Fibroblast of skin of back (primary cell): ENCODE measurements at places on chromosomes 13 and 19.

DNA sequence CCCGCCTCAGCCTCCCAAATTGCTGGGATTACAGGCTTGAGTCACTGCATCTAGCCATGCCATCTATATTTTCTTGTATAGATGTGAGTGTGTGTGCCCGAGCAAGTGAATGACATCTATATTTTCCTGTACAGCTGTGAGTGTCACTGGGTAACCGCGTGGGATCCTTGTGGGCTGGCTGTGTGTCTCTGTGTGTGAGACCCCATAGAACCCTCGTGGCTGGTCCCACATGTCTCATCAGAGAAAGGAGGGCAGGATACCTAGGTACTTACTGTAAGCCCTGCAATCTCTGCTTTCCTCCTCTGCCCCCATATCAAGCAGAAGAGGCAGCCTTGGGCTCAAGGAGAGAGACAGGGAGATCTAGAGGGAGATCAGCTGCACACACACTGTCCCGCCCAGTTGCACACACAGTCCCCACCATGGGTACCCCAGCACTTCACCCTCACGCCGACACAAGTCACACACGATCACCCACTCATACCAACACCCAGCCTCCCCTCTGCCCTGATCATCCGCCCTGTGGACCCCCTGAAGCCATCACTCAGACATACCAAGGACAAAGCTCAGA, 655 bp downstream of the DENND1C start:
- no peak for DNase-seq

- DNase-seq, result peak; percentile 40
These were observed 6.3 kb upstream of the RDH13 start for GRCh38 chr19:55068950-55069864.

DNA sequence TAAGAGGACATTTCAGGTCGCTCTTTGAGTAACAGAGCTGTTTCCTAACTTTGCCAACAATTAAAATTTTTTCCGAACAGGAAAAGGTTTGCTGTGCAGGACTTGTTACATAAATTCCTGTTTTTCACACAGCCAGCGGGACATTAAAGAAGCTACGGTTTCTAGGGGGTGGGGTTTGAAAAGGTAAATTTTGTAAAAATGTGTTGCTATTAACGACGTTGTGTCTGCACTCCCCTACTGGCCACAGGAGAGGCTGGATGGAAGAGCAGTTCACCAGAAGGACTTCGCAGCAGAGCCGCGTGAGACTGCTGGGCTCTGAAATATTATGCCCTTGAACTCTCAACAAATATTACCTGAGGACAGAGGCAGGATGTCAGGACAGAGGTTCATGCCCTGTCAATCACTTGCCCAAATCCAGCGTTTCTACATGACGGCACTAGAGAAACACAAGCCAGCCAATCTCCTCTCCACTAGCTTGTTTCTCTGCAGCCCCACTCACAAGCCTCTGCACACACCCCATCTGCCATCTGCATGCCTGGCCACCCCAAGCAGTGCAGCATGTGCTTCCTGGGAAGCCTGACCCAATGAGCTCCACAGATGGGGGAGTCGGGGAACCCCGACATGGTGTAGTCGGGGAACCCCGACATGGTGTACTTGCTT, 102.0 kb downstream of the FOXO1 start:
- no peak for DNase-seq

- DNase-seq, result no peak
These were observed 410.5 kb downstream of the KCNRG start for GRCh38 chr13:50425772-50426171.

- no peak for DNase-seq
These were observed 333.7 kb upstream of the NBEA start for GRCh38 chr13:34608331-34608730.

GRCh38 chr13:97502181-97502580, 68.2 kb downstream of the RAP2A start:
- peak; percentile 24 for DNase-seq

DNA sequence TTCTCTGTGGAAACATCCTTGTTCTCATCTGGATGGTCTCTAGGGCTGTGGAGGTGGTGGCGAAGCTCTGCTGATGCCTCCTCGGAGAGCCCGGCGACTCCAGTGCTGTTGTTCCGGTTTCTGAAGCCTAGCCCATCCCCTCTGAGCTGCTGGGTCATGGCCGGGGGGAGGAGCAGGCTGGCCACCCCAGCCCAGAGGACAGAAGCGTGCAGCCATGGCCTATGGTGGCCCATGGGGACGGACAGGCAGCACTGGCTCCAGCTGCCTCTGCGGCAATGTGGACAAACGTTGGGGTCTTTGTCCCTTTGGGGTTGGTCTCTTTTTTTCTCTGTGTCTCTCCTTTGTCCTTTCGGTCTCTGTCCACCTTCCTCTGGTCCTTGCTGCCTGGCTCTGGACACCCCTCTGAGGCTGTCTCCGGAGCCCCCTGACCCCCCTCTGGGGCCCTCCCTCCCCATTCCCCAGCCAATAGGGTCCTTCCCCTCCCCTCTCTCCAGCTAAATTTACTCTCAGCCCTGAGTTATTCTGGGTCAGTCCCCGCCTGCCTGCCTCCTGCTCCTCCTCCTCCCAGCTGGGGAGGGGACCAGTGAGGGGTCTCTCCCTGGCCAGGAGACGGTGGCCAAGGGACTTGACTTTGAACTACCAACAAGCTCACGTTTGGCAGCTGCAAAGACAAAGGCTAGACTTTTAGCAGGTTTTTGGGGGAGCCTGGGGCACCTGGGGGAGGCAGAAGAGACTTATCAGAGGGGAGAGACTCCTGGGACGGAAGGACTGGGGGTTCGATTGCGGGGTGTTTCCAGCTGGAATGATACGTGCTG, at the start of gene HRC:
Gene HRC, minus strand, starts transcription at position 392 of the 815 bp plus-strand sequence. Its CDS starts 159 bp downstream, at position 233.
- DNase-seq, result no peak

GRCh38 chr19:55304279-55304978, 20.6 kb downstream of the BRSK1 start:
- DNase-seq, result peak; percentile 36

DNA sequence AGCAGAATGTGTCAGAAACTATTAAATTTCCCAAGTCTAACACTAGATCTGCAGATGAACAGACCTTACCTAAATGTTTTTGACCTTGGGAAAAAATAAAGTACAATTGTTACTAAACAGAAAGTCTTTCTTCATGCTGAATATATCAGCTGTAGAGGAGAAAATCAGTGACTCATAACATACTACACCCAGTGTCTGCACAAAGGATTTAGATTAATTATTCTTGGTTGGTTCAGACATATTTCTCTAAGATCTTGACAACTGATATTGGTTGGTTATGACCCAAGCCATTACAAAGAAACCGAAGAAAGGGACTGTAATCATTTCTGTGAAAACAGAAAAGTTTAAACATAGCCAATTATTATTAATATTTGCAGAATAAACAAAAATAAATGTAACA, 225.1 kb downstream of the HS6ST3 start:
- DNase-seq, result no peak

DNA sequence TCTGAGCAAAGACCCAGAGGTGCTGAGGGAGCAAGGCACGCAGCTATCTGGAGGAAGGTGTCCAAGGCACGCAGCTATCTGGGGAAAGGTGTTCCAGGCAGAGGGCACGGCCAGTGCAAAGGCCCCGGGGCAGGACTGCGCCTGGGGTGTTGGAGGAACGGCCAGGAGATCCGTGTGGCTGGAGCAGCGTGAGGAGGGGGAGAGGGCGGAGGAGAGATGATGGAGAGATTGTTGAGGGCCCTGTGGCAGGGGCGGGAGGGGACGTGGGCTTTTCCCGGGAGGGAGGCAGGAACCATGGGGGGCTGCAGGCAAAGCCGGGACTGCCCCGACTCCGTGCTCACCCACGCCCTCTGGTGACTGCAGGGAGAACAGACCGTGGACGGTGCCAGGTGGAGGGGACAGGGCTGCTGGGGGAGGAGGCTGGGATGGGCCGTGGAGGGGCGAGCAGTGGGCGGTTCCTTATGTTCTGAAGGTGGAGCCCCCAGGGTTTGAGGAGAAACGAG, 13.3 kb upstream of the MISP start:
- DNase-seq, result peak; percentile 30

DNA sequence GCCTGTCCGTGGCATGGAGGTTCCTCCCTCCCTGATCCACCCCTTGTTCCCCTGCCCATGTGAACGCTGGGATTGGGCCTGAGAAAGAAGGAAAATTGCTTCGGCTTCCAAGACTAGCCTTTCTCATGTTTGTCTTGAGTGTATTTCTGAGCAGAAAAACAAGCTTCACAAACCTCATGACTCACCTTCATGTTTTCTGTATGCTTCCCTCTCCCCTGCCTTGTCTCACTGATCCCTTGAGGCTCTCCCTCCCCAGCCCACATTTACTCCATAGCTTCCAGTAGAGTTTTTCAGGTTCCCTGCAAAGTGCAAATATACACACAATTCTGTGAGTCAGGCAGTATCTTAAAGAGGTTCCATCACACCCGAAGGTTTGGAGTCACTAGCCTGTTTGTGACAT, 572.4 kb downstream of the UQCRFS1 start:
- peak; percentile 7 for DNase-seq

GRCh38 chr19:42601811-42602443, 7.2 kb upstream of the CEACAM8 start:
- peak; percentile 32 for DNase-seq

DNA sequence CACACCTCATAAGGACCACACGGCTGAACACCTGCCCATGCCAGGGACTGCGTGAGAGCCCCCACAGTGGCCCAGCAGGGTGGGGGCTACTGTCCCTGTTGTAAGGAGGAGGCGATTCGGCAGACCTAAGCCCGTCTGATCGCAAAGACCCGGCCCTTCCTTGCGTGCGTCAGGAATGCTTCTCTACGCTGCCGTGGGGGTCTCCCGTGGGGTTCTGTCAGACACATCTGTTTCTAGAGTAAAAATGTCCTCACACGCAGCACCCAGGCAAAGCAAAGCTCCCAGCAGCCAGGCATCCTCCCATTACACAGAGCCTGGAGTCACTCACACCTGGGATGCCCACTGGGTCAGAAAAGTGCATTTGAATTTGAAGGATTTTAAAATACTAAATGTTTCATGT, 147.7 kb upstream of the SOX1 start:
- no peak for DNase-seq

- no peak for DNase-seq
These were observed 169.2 kb upstream of the NBEA start for GRCh38 chr13:34772881-34773280.

- no peak for DNase-seq
These were observed 53.9 kb downstream of the COG3 start for GRCh38 chr13:45518525-45519245.

DNA sequence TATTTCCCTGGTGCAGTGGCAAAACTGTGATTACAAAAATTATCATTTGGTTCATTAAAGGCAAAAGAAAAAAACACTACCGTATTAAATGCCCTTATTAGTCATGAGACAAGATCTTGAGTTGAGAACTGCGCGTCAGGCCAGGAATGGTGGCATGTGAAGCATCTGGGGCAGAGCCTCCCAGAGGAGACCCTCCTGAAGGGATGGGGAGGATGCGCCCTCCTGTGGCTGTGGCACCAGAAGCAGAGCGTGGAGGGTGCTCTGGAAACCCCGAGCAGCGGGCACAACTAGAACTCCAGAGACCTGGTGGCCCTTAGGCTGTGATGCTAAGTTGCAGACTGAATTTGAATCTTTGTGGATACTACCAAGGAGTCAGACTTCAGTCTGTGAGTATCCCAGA, 11.5 kb downstream of the CUL4A start:
- peak; percentile 55 for DNase-seq

GRCh38 chr13:67803118-67803517, 573.0 kb upstream of the PCDH9 start:
- DNase-seq, result no peak

DNA sequence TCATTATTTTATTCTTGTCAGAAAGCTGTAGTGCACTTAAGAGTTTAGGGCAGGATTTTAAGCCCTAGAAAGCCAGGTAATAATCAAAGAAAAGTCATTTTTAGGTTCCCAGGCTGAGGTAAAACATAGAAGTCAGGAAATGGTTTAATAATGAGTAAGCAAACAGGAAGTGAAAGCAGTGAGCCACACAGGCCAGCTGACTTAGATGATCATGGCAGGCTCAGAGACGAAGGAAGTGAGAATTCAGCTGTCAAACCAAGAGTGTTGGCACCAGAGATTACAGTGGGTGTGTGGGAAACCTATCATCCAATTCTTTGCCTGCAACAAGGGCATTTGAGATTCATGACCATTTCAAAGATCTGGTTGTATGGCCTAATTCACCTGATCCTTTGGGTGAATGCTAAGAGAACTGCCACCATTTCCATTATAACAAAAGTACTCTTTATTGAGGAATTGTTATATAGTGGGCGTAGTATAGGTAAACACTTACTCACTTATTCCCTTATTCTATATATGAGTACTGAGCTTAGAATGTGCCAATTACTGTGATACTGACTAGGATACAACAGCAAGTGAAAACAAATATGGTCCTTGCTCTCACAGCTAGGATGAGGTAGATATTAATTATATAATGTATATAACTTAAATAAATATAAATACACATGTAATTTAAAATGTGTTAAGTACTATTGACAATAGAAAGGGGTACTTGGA, 103.7 kb upstream of the EDNRB start:
- peak; percentile 56 for DNase-seq

- no peak for DNase-seq
These were observed 703 bp downstream of the ZNF506 start for GRCh38 chr19:19820774-19821320.

DNA sequence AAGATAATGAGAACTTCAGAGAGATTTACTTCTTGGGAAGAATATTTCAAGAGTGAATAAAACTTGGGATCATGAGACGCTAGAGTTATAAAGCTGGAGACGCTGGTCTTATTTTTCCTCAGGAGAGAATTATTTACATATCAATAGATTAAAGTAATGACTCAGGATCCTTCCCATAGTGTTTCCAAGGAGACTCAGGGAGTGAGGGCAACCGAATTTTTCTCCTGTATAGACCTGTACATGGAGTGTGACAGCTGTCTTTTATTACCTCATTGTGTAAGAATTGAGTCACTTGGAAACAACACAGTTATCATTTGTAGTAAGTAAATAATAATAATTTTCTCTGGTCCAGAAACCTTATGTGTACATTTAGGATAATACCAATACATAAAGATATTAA, 1905.5 kb downstream of the OLFM4 start:
- DNase-seq, result no peak

DNA sequence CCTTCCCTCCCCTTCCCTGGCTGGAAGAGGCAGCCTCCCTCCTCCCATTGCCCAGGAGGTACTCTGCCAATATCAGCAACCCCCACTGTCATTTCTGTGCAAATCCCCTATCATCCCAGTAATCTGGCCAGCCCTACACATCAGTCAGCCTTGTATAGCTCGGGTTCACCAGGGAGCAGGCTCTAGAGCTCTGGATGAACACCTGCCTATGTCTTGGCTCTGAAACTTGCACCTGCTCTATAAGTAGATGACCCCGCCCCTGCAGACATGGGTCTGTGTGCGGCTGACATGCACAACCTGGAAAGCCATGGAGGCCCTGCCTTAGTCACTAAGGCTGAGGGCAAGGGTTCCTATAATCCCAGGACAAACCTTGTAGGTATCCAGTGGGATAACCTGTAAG, 1042.9 kb downstream of the UQCRFS1 start:
- no peak for DNase-seq

GRCh38 chr13:73000027-73000674, 58.7 kb upstream of the KLF5 start:
- peak; percentile 16 for DNase-seq
